Tibial nerve (tissue), 4 donors: ENCODE measurements at places on chromosomes 7 and 10. TPM values are rescaled to one million over a fixed set of nuclear protein-coding genes. Genes with fewer than 3 reads are reported as not detected.

DNA sequence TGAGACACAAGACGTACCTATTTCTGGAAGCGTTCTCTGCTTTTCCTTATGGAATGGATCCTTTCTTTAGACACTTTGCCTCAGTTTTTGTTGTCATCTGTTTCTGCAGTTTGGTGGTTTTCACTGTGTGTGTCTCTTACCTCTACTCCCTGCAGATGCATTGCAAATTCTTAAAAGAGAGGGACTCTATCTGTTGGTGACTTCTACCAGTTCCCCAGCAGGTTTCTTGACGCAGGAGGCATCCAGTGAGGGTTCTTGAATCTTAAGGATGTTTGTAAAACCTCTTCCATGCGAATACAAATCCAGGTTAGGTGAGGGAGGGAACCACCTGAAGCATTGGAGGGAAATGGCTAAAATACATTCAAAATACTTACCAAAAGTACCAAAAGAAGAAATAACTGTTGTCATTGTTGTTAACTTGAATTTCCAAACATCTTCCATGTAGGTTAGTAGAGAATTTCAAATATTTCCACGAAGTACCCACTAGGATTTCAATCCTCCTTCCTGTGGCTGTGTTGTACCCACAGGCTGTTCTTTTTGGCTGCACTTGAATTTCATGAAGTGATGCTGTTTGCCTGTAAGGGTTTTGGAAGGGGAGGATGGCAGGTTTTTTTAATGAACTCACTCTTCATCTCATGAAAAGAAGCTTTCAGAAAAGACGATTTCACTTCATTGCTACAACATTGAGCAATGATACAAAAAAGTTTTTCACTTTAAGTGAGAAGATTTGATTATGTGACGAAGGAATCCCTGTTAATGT is 32.2 kb downstream of the PLXDC2 start:
- no peak for DNase-seq
- H3K27ac ChIP-seq: no peak overlapping the region
- peaks cover 7% of the 10 kb centered on the region for H3K4me1 ChIP-seq
- no peaks in the 10 kb centered on the region for H3K36me3 ChIP-seq
- no peaks in the 10 kb centered on the region for H3K27me3 ChIP-seq

GRCh38 chr10:127298381-127298780 is 102.0 kb upstream of the INSYN2A start:
- H3K36me3 ChIP-seq: no peaks in the 10 kb centered on the region
- no peak for DNase-seq
- no peaks in the 10 kb centered on the region for H3K27me3 ChIP-seq
- no peak overlapping the region for H3K4me3 ChIP-seq
- no peaks in the 10 kb centered on the region for H3K4me1 ChIP-seq

DNA sequence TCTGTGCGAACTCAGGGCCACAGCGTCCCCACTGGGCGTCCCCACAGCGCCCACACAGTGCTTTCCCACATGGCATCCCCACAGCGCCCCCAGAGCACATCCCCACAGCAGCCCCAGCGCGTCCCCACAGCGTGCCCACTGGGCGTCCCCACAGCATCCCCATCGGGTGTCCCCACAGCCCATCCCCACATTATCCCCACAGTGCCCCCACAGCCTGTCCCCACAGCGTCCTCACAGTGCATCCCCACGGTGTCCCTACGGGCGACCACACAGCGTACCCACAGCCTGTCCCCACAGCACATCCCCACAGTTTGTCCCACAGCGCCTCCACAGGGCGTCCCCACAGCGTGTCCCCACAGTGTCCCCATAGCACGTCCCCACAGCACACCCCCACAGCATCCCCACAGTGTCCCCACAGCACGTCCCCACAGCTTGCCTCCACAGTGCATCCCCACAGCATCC is 131.6 kb downstream of the ACTR3B start:
- H3K4me3 ChIP-seq: no peak overlapping the region
- H3K36me3 ChIP-seq: no peaks in the 10 kb centered on the region
- no peaks in the 10 kb centered on the region for H3K27me3 ChIP-seq
- no peak for DNase-seq
- no peak overlapping the region for H3K27ac ChIP-seq

DNA sequence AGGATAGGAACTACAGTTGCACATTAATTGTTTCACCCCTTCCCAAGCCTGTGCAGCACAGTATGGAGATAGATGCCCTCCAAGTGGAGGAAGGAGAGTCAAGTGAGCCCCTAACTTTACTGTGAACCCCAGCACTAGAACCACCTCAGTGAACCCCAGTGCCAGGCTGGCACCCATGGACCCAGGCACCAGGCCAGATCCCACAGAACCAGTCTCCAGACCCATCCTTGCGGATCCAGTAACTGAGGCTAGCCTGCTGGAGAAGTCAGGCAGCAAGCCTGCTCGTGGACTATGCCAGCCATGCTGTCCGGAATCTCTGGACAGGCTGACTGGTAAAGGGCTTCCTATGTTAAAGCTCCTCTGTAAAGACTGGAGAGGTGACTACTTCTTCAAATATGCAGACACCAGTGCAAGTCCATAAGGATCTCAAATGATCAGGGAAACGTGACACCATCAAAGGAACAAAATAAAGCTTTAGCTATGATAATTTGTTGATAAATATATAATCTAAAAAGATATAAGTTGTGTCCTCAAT is 27.7 kb downstream of the SHOC2 start:
- H3K4me3 ChIP-seq: no peak overlapping the region
- H3K27ac ChIP-seq: no peak overlapping the region
- H3K4me1 ChIP-seq: no peaks in the 10 kb centered on the region

DNA sequence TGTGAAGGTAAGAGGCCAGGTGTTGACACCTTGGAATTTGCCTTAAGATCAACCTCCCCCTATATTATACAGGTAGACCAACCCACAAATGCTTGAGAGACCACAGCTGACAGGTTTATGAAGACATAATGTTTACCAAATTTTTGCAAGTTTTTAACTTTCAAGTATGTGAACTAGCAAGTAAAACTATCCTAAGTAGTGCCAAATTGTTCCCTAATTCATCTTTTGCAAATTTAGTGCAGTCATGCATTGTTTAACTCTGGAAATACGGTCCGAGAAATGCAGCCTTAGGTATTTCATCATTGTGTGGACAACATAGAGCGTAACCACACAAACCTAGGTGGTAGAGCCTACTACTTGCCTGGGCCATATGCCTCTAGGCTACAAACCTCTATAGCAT is 10.7 kb downstream of the UPP1 start:
- H3K4me3 ChIP-seq: no peak overlapping the region
- DNase-seq: no peak
- H3K4me1 ChIP-seq: peaks cover 7% of the 10 kb centered on the region
- H3K36me3 ChIP-seq: peaks cover 92% of the 10 kb centered on the region
- H3K27me3 ChIP-seq: no peaks in the 10 kb centered on the region

- H3K36me3 ChIP-seq: no peaks in the 10 kb centered on the region
- no peaks in the 10 kb centered on the region for H3K27me3 ChIP-seq
- H3K4me3 ChIP-seq: no peak overlapping the region
- no peak overlapping the region for H3K27ac ChIP-seq
- DNase-seq: no peak
- no peaks in the 10 kb centered on the region for H3K4me1 ChIP-seq
Observed at GRCh38 chr10:33067917-33068316, 109.9 kb upstream of the ITGB1 start.

- no peaks in the 10 kb centered on the region for H3K4me1 ChIP-seq
- H3K27ac ChIP-seq: no peak overlapping the region
- no peaks in the 10 kb centered on the region for H3K27me3 ChIP-seq
- no peak overlapping the region for H3K4me3 ChIP-seq
Observed at GRCh38 chr10:125296598-125296997, 136.2 kb upstream of the CTBP2 start.

GRCh38 chr7:149245244-149245643 is 5.8 kb downstream of the ZNF212 start:
- no peaks in the 10 kb centered on the region for H3K27me3 ChIP-seq
- no peak overlapping the region for H3K4me3 ChIP-seq
- H3K36me3 ChIP-seq: peaks cover 2% of the 10 kb centered on the region

- H3K4me1 ChIP-seq: no peaks in the 10 kb centered on the region
- no peak overlapping the region for H3K27ac ChIP-seq
- H3K4me3 ChIP-seq: no peak overlapping the region
- no peaks in the 10 kb centered on the region for H3K27me3 ChIP-seq
Observed at GRCh38 chr7:47771336-47771989, 176.8 kb downstream of the PKD1L1 start.

- no peak overlapping the region for H3K27ac ChIP-seq
- H3K27me3 ChIP-seq: no peaks in the 10 kb centered on the region
- H3K4me1 ChIP-seq: no peaks in the 10 kb centered on the region
- no peaks in the 10 kb centered on the region for H3K36me3 ChIP-seq
Observed at GRCh38 chr7:79770063-79770462, 316.6 kb upstream of the MAGI2 start.

DNA sequence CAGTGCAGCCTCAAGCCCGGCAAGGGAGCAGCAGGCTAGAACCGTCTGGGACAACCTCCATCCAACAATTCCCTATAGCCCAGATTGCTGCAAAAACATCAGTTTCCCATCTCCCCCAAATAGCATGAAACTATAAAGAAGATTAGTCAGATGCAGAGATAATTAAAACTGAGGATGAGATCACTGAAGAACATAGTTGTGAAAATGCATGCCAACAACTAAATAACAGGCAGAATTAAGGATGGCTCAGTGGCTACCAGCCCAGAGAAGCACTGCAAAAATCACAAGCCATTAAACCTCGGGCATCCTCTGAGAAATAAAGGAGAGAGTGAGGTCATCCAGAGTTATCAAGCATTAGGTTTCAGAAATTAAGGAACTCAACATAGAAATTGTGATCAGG is 427.1 kb downstream of the TNS3 start:
- no peak overlapping the region for H3K4me3 ChIP-seq
- DNase-seq: no peak
- H3K36me3 ChIP-seq: no peaks in the 10 kb centered on the region
- H3K27me3 ChIP-seq: no peaks in the 10 kb centered on the region
- no peak overlapping the region for H3K27ac ChIP-seq

GRCh38 chr7:118148930-118149329 is 35.0 kb upstream of the LSM8 start:
- H3K27ac ChIP-seq: no peak overlapping the region
- no peaks in the 10 kb centered on the region for H3K27me3 ChIP-seq
- no peak overlapping the region for H3K4me3 ChIP-seq

- H3K27me3 ChIP-seq: no peaks in the 10 kb centered on the region
- no peak overlapping the region for H3K27ac ChIP-seq
- no peaks in the 10 kb centered on the region for H3K4me1 ChIP-seq
- H3K4me3 ChIP-seq: no peak overlapping the region
- DNase-seq: no peak
- no peaks in the 10 kb centered on the region for H3K36me3 ChIP-seq
Observed at GRCh38 chr10:105761576-105762260, 1120.6 kb downstream of the SORCS3 start.

DNA sequence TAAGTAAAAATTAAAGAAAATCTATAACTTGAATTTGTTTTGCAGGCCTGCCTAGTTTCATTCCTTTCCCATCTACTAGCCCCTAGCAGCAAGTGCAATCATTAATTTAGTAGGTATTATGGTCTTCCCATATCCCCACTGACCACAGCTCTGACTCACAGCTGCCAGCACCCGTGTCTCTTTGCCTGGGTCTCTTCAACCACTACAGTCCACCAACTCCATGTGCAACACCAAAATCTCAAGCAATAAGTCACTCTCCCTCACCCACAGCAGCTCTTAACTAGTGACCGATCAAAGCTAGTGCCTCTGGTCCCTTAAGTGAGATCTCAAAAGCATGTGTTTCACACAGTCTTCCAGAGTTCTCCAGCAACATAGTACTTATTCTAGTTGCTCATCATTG is 26.0 kb upstream of the THSD7A start:
- no peak overlapping the region for H3K4me3 ChIP-seq
- H3K27me3 ChIP-seq: no peaks in the 10 kb centered on the region
- no peak overlapping the region for H3K27ac ChIP-seq
- H3K4me1 ChIP-seq: no peaks in the 10 kb centered on the region

- no peaks in the 10 kb centered on the region for H3K4me1 ChIP-seq
- no peak overlapping the region for H3K4me3 ChIP-seq
- DNase-seq: no peak
Observed at GRCh38 chr10:71222601-71223346, 10.4 kb downstream of the UNC5B start.

Gene NPSR1
- not detected for total RNA-seq

Gene FKBP9
- 285 TPM for total RNA-seq

Gene TMEM72
- total RNA-seq: 0.20 TPM

Gene RARRES2
- total RNA-seq: 377 TPM

Gene OR2A42
- total RNA-seq: not detected

Gene FAM131B
- 9.0 TPM for total RNA-seq

Gene PIK3AP1
- total RNA-seq: 7.1 TPM

Gene GRM8
- total RNA-seq: 1.5 TPM

Gene SEMA3A
- total RNA-seq: 9.0 TPM

Gene PIP4K2A
- 29.3 TPM for total RNA-seq
